Activated T-cell treated with anti-CD3 and anti-CD28 coated beads, Interleukin-2, amount 50 U/mL, for 48 hours (primary cell): ENCODE measurements at places on chromosomes 6 and 20.

GRCh38 chr6:2600363-2600762, 150.4 kb downstream of the MYLK4 start:
- no peak for DNase-seq

DNA sequence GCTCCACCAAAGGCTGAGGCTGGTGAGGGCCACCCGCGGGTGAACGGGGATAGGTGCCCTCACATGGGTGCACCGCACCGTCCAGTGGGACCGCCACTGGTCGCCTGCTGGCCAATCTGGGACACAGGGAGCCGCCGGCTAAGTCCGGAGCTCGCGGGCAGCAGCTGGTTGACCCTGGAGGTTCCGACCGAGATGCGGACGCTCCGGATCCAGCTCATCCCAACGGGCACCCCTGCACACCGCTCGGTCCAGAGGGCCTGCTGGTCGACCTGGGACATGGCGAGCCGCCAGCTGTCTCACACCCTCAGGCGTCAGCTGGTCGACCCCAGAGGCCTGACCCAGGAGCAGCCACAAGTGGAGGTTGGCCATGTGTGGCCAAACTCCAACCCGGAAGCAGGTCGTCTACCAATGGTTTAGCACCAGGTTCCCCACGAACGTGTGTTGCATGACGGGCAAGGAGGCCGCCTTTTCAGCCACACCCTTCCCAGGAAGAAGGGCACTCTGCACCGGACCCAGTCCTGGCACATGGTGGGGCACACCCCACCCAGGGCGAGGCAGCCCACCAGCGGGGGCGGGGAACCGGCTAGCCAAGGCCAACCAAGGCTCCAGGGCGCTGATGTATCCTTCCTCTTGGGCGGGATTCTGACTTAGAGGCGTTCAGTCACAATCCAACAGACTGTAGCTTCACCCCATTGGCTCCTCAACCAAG, 746.0 kb upstream of the DEFB115 start:
- no peak for DNase-seq

DNA sequence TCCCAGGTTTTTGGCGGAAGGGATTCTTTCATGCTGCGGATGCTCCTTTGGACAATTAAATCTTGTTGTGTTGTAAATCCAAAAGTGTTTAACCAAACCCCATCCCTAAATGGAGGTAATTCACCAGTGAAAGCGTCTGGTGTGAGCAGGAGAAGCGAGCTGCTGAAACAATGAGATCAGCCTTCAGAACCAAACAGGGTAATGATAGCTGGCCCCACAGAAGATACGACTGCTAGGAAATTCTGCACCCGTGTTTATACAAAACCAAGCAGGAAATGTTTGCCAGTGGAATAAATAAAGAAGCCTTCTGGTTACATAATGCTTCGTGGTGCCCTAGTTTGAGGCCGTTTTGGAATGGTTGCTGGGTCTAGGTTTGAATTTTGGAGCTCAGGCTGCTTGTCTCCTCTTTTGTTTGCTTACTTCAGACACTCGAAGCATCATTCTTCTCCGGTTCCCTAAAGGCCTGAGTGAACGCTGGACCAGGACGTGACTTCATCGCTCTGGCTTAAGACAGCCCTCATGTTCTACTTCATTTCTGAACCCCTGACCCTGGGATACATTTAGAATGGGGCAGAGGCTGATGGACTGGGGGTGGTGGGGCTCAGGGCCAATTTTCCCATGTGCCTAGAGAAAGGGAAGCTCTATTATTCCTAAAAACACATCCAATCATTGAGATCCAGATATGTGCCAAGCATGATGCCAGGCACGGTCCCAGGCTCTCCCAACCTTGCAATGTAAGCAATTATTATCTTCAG, 61.6 kb upstream of the JAG1 start:
- no peak for DNase-seq

- no peak for DNase-seq
Observed at GRCh38 chr6:34062156-34062555, 83.7 kb downstream of the GRM4 start.

GRCh38 chr20:13231031-13231752, 10.1 kb downstream of the ISM1 start:
- peak; percentile 39 for DNase-seq

GRCh38 chr20:21437816-21438215, 40.5 kb upstream of the NKX2-4 start:
- DNase-seq, result no peak

GRCh38 chr6:106556368-106556960, 72.8 kb downstream of the RTN4IP1 start:
- DNase-seq, result no peak

DNA sequence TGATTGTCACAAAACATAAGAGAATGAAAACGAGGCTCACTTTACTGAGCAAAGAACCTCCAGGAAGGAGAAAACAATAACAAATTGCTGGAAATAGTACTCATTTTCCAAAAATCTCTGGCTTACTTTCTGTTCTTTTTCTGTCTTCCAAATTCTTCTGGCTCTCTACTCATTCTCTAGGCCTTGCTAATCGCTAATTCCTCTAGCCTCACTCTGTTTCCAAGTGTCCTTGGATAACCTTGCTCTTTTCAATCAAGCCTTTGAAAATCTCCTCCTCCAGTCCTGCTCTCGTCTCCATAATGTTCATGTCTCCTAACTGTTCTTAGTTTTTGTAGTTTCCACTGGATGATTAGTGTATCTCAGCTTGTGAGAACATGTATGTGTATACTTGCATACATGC, 96.2 kb upstream of the MAP7 start:
- DNase-seq, result no peak

GRCh38 chr6:17867880-17868279, 119.6 kb downstream of the KIF13A start:
- no peak for DNase-seq

DNA sequence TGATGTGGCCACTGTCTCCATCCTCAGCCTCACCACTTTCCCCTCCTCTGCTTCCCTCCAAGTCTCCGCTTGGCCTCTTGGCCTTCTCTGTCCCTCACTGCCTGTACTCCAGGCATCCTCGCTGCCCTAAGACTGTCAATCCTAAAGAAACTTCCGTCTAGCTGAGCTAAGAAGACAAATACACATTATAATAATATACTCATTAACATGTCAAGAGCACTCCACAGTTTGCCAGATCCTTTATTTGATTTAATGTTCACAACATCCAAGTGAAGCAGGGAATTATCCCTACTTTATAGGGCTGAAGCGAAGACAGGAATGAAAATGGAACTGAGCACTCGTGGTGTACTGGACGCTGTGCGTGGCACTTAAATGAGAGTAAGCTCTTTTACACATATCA, 72.4 kb upstream of the SLC22A23 start:
- DNase-seq, result no peak

DNA sequence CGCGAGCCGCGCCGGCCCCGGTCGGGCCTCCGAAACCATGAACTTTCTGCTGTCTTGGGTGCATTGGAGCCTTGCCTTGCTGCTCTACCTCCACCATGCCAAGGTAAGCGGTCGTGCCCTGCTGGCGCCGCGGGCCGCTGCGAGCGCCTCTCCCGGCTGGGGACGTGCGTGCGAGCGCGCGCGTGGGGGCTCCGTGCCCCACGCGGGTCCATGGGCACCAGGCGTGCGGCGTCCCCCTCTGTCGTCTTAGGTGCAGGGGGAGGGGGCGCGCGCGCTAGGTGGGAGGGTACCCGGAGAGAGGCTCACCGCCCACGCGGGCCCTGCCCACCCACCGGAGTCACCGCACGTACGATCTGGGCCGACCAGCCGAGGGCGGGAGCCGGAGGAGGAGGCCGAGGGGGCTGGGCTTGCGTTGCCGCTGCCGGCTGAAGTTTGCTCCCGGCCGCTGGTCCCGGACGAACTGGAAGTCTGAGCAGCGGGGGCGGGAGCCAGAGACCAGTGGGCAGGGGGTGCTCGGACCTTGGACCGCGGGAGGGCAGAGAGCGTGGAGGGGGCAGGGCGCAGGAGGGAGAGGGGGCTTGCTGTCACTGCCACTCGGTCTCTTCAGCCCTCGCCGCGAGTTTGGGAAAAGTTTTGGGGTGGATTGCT, 1.3 kb downstream of the VEGFA start:
- peak; percentile 80 for DNase-seq

GRCh38 chr6:37731888-37732287, 34.2 kb upstream of the MDGA1 start:
- DNase-seq, result peak; percentile 66

- no peak for DNase-seq
Observed at GRCh38 chr20:63174309-63175037, 41.5 kb downstream of the YTHDF1 start.

DNA sequence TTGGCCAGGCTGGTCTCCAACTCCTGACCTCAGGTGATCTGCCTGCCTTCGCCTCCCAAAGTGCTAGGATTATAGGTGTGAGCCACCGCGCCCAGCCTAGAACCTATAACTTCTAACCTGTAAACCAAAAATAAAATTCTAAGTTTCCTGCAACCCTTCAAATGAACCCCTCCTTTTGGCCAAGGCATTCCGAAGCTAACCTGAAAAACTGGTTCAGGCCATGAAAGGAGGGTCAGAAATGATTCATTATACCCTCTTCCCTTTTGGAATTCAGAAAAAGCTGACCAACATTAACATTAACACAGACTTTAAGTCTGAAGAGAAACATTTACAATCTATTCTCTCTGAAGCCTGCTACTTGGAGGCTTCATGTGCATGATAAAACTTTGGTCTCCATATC, 165.1 kb downstream of the TINAG start:
- no peak for DNase-seq

GRCh38 chr6:11163932-11164331, 52.4 kb upstream of the ERVFRD-1 start:
- DNase-seq, result no peak

- no peak for DNase-seq
Observed at GRCh38 chr6:111837007-111837406, 36.2 kb downstream of the FYN start.

DNA sequence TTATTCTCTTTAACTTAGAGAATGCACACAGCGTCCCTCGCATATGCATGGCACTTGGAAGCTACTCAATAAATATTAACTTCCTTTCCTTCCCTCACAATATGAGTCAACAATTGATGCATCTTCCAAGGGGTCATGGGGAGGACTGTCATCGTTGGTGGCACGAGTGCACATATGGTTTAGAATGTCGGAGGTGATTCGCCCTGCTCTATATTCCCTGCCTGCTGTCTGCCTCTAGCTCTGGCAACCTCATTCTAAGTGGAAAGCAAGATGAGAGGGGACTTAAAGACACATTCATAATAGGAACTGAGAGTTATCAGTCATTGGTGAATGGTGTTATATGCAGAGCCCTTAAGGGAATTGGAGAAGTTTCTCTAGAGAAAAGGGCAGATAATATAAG, 44.6 kb downstream of the MAK start:
- DNase-seq, result no peak

GRCh38 chr6:168887621-168888020, 366.0 kb downstream of the THBS2 start:
- DNase-seq, result no peak

- DNase-seq, result no peak
Observed at GRCh38 chr6:95128439-95128838, 448.9 kb upstream of the MANEA start.

DNA sequence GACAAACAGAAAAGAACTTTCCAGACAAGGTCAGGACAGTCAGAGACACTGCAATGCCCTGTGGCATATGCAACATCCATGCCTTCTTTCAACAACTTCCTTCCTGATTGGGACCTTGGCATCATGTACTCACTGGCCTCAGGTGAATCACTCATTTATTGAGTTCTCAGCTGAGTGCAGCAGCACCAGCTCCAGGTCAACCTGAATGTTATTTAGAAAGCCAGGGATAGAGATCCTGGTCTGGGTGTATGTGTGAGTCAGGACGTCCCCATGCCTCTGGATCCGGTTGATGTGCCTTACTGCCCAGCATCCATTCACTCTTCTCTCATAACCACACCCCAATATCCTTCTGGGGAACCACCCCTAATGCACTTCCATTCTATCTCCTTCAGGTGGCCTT, 54.4 kb downstream of the SNRNP48 start:
- DNase-seq, result no peak

- no peak for DNase-seq
Observed at GRCh38 chr6:133892813-133893691, 4.1 kb downstream of the TCF21 start.

- no peak for DNase-seq
Observed at GRCh38 chr6:42624601-42625000, 60.8 kb downstream of the UBR2 start.

GRCh38 chr6:137133122-137133521, 40.3 kb downstream of the IL22RA2 start:
- no peak for DNase-seq

- DNase-seq, result peak; percentile 49
Observed at GRCh38 chr20:52379723-52380336, 188.3 kb upstream of the ZFP64 start.

DNA sequence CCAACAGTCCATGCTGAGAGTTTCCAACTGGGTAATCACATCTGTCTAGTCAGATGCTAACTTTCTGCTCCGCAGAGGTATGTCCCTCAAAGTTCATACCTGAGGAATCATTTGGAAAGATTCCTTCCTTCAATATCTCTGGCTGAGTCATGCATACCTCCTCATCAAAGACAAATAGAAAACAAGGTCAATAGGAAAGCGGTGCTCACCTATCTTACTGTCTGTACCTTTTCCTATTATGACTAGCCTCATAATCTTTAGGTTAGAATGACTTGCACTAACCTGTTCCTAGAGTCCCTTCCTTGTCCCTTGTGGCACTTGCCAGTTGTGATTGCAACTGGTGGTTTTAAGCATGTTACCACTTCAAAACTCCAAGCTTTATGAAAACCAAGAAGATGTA, 78.2 kb upstream of the PTPRK start:
- no peak for DNase-seq

DNA sequence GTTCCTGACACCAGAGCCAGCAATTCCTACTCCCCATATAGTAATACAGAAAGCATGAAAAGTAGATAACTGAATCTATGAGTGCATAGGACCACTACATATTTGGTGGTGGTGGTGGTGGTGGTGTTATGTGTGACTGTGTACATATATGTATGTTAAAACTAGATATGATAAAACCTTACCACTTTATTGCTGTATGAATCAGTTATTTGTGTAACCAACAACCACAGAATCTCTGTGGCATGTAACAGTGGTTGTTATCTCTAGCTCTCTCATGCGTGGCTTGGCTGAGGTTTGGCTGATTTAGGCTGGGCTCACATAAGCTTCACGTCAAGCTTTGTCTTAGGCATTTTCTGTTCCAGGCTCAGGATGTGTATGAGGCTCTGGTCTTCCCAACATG, 55.7 kb downstream of the PLCB1 start:
- no peak for DNase-seq

DNA sequence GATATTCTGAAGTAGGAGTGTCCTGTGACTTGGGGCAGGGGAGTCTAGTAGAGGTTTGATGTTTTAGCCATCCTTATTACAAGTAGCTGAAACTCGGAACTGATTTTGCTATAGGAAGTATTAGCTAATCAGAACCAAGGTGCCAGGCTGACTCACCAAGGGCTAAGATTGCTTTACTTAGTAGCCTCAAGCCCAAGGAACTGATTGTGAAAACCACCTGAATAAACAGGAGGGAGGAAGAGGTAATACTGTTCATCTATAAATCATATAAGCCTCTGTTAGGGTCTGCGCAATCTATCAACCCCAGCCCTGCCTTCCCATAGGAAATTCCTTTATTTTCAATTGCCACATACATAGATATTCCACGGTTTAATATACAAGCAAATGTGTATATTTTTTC, 54.4 kb downstream of the GNAS start:
- DNase-seq, result no peak

- DNase-seq, result no peak
Observed at GRCh38 chr20:12375967-12376366, 458.3 kb downstream of the BTBD3 start.

- DNase-seq, result no peak
Observed at GRCh38 chr6:80186082-80186481, 79.6 kb downstream of the BCKDHB start.

- peak; percentile 34 for DNase-seq
Observed at GRCh38 chr6:99602520-99603420, 3.9 kb upstream of the PRDM13 start.
